Kidney (tissue), 22 donors: ENCODE measurements at places on chromosomes 4 and X.

- DNase-seq: no peak
Observed at GRCh38 chr4:83010111-83010521, 507 bp downstream of the LIN54 start.

DNA sequence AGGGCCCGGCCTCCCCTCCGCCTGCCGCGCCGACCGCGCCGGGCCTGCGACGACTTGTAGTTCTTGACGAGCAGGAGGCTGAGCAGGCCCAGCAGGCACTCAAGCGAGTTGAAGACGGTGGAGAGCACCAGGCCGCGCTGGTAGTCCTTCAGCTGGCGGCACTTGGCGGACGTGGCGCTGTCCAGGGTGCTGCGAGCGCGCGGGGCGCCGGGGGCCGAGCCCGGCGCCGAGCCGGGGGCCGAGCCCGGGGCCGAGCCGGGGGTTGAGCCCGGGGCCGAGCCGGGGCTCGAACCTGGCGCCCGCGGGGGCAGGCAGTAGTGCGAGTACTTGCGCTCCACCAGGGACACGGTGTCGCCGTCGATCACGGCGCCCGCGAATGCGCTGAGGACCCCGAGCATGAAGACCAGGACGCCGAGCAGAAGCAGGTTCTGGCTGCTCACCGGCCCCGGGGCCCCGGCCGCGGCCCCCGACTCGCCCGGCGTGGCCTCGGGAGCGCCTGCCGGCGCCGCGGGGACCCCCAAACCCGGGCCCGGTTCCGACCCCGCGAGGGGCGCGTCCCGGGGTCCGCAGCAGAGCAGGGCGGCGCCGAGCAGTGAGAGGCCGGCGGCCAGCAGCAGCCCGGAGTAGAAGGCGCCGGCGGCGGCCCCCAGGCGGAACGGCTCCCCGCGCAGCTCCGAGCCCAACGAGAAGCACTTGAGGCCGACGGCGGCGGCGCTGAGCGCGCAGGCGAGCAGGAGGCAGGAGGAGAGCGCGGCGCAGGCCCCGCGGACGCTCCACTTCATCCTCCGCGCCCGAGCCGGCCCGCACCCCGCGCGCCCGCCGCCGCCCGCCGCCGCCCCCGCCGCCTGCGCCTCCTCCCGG, 584 bp downstream of the TMEM271 start:
- DNase-seq: peak; percentile 84

- DNase-seq: no peak
Observed at GRCh38 chrX:40037367-40037766, 60.4 kb downstream of the BCOR start.

DNA sequence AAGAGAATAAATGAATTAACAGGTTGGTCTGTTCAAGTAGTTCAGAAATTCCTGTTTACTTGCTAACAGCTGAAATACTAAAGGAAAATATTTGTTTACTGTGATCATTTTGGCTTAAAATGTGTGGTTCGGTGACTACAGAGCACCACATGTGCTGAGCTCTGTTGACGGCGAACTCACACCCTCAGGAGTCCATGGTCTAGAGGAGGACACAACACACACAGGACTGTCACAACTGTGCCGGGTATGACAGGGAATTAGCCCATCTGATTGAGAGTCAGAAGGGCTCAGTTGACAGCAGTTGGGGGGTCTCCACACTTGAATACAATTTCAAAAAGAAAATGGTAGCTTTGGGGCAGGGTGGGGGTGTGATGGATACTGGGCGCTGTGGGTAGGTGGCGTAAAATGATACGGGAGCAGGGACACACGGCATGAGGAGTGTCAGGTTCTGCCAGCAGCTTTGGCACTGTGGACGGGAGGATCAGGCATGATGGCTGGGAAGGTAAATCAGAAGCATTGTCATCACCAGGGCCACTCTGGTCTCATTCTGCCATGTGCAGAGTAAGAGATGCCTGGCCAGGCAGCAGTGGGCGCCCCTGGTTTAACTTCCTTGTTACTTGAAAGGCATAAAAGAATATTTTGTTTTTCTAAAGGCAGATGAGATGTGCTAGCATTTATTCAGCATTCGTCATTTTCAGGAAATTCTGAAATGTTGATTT, 33.3 kb downstream of the CLDN22 start:
- DNase-seq: no peak

- no peak for DNase-seq
Observed at GRCh38 chrX:10578527-10578926, 41.9 kb downstream of the MID1 start.

GRCh38 chrX:49040376-49040955, 2.7 kb downstream of the TFE3 start:
- no peak for DNase-seq

DNA sequence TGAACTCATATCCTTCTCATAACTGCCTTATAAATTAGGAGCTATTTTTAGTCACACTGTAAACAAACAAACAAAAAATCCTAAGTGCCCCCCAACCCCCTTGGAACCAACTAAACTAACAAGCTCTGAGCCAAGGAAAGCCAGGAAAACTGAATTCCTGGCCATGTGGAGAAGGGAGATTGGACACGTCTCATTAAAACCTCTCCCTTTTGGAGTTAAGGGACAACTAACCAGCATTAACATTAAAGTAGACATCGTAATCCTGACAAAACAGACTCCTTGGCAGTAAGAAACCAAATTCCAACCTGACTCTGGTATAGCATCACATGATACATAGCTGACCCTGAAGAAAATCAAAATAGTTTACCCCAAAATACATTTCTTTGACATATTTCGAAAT, 937.1 kb upstream of the GRIA3 start:
- no peak for DNase-seq

GRCh38 chrX:52870046-52870445, 2.2 kb upstream of the XAGE3 start:
- DNase-seq: no peak

- DNase-seq: no peak
Observed at GRCh38 chrX:40816906-40817305, 81.6 kb upstream of the MED14 start.

GRCh38 chr4:158738866-158739265, 15.7 kb upstream of the PPID start:
- DNase-seq: no peak

DNA sequence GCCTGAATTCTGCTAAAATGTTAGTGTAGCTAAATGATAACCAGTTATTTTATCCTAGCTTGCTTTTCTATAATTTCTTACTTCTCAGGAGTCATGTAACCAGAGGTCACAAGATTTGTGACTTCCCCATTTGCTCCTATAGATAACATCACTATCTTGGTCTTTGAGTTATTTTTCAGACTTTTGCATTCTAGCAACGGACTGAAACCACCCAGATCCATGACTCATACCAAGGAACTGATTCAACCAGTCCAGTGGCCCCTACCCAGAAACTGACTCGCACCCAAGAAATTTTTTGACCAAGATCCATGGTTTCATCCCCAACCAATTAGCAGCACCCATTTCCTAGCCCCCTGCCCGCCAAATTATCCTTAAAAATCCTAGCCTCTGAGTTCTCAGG, 50.0 kb downstream of the IQCM start:
- no peak for DNase-seq

GRCh38 chr4:105145903-105146275, 787 bp upstream of the TET2 start:
- peak; percentile 44 for DNase-seq

DNA sequence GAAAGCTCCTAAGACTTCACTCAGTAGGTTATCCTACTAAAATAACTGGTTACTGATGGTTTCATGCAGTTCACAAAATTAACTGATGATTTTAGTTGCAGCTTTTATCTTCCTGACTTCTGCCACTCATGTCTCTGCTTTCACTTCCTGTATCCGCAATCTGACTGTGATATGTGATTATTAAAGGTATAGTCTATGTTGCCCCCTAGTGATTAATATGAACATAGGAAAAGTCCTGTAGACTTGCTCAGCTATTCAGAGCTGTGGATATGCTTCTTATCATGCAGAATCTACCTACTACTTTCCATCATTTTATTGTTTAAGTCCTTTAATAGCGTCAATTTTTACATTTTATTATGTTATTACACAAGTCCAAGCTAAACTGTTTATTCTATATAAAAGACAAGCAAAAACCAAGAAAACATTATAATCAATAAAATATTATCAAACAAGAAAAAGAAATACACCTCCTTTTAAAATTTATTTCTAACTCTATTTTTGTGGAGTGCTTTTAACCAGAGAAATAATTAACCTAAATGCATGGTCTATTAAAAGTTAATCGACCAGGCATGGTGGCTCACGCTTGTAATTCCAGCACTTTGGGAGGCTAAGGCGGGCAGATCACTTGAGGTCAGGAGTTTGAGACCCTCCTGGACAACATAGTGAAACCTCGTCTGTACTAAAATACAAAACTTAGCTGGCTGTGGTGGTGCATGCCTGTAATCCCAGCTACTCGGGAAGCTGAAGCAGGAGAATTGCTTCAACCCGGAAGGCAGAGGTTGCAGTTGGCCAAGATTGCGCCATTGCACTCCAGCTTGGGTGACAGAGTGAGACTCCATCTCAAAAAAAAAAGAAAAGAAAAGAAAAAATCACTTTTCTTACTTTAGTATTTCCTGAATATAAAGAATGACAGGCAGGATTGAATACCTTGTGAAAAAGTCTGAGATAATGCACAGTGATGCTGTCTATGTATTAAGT, 40.4 kb upstream of the TLR2 start:
- no peak for DNase-seq

DNA sequence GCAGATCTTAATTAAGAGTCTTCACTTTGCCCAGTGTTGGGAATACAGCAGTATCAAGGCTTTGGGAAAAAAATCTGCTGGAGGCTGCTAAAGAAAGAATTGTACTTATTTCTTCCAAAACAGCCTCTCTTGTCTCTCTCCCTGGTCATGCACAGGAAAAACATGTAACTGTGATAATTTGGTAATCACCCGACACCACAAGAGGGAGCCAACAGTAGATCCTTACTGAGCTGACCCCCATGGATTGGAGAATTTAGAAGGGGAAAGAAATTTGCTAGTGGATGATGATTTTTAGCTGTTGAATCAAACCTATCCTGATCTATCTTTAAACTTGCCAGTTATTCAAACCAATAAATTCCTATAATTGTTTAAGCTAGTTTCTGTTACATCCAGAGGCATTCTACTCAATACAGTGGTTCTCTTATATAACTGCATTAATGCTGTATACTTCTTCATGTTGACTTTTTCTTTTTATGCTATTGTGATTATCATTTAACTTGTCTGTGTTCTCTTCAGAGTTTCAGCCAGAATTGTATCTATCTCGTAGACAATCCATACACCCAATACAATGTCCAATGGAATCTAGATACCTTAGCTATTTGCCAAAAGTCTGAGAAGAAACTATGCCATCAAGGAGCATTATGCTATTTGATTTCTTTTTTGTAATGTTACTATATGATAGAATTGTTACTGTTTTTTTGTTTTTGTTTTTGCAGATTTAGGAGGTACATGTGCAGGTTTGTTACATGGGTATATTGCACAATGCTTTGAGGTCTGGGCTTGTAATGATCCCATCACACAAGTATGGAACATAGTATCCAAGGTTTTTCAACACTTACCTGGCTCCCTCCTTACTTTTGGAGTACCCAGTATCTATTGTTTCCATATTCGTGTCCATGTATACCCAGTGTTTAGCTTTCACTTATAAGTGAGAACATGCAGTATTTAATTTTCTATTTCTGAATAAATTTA, 31.3 kb upstream of the ARHGEF38 start:
- no peak for DNase-seq

DNA sequence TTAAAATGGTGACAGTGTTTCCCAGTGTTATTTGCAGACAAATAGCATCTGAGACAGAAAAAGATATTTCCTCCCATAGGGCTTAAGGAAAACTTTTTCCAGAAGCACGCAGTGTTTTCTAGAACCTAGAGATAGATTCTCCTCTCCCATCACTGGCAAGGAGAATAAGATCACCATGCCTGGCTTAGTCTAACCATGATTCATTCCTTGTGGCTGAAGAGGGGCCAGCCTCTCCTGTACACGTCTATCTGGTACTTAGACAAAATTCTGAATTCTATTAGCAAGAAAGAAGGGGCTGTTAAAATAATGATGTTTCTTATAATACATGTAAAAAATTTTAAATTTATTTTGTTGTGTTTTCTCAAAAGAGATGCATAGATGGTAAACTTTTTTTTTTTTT, 296.1 kb upstream of the LDB2 start:
- DNase-seq: no peak

DNA sequence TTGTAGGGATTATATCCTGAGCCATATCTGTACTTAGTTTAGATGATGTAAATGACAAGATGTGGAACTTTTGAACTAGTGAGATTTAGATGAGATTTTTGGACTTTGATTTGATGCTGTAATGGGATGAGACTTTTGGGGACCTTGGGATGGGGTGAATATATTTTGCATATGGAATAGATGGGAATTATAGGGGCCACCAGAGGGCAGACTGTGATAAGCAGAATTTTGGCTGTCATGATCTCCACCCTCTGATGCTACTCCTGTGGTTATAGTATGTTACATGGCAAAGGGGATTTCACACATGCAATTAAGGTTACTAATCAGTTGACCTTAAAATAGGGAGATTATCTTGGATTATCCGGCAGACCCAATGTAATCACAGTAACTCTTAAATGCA, 214.0 kb upstream of the NHS start:
- no peak for DNase-seq
